ENCODE measurements at places on chromosomes 6 and 20. TPM values are rescaled to one million over a fixed set of nuclear protein-coding genes. Genes with fewer than 3 reads are reported as not detected.
A peak's percentile ranks its signal among the peaks of the same experiment; 100 is the strongest.

TRAPPC3L gene
- total RNA-seq = not detected

GRCh38 chr6:26543953-26544352 is 5.8 kb downstream of the HMGN4 start:
- H3K4me1 ChIP-seq = peaks cover 24% of the 10 kb centered on the region
- H3K36me3 ChIP-seq = peaks cover 29% of the 10 kb centered on the region
- no peaks in the 10 kb centered on the region for H3K27me3 ChIP-seq

C6orf52 gene
- total RNA-seq = not detected

MCHR2 gene
- not detected for total RNA-seq

LPA gene
- total RNA-seq = not detected

C4B gene
- 3.0 TPM for total RNA-seq

ENPP4 gene
- 3.7 TPM for total RNA-seq

DNA sequence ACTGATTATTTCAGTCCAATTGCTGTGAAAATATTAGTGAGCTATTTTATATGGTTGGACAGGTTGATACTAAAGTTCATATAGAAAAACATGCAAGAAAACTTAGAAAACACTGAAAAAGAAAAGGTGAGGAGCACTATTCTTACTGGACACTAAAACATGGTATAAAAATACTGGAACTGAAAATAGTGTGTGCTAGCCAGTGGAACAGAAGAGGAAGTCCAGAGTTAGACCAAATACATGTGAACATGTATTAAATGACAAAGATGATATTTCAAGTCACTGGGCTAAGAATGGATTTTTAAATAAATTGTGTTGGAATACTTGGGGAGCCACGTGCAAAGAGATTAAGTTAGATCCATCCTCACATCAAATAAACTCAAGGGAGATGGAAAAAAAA is 218.5 kb downstream of the TMEM242 start:
- H3K27ac ChIP-seq = no peak overlapping the region
- peaks cover 7% of the 10 kb centered on the region for H3K4me1 ChIP-seq
- DNase-seq = no peak
- H3K4me3 ChIP-seq = no peak overlapping the region
- H3K27me3 ChIP-seq = no peaks in the 10 kb centered on the region
- H3K36me3 ChIP-seq = peaks cover 5% of the 10 kb centered on the region

FUT9 gene
- total RNA-seq = not detected

TBXT gene
- not detected for total RNA-seq

GRCh38 chr6:39835821-39836295 is 43.7 kb downstream of the DAAM2 start:
- H3K4me3 ChIP-seq = no peak overlapping the region
- no peaks in the 10 kb centered on the region for H3K4me1 ChIP-seq
- no peaks in the 10 kb centered on the region for H3K36me3 ChIP-seq
- H3K27ac ChIP-seq = no peak overlapping the region
- DNase-seq = no peak

DNA sequence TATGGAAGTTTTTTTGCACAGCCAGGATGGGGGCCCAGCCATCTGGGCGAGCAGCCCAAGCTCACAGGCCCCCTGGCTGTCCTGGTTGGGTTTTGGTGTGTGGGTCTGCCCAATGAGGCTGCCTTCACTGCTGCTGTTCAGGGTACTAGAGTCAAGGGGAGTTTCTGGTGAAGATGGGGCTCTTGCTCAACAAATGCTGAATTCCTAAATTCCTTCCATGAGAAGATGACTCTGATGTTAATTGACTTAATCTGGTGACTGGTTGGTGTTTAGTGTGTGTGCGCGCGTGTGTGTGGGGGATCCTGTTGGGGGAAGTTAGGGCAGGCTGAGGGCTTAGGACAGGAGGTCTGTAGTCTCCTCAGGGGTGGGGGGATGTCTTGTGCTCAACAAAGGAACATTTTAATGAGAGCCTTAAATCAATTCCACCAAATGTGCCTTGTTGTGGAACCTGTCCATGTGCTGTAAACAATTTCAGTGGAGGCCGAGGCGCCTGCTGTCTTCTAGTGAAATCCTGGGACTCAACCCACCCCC is 1.9 kb downstream of the PTK7 start:
- peaks cover 18% of the 10 kb centered on the region for H3K4me1 ChIP-seq
- no peak overlapping the region for H3K27ac ChIP-seq
- peaks cover under 1% of the 10 kb centered on the region for H3K36me3 ChIP-seq
- H3K27me3 ChIP-seq = peaks cover 24% of the 10 kb centered on the region

MUC22 gene
- total RNA-seq = not detected

KIF25 gene
- total RNA-seq = not detected

DNA sequence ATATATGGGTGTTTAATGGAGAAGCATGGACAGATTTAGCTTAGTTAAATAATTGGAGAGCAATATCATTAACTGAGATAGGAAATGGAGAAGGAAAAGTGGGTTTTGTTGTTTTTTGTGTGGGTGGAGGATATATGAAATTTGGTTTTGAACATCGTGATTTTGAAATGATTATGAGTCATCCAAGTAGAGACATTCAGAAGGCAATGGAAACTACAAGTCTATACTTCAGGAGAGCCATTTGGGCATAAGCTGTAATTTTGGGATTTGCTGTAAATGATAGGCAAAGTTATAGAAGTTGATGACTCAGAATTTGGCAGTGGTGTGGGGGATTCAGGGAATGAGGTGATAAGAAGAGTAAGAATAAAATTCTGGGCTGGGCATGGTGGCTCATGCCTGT is 27.4 kb upstream of the FAM135A start:
- no peak overlapping the region for H3K27ac ChIP-seq
- no peak for DNase-seq
- H3K36me3 ChIP-seq = no peaks in the 10 kb centered on the region

DNA sequence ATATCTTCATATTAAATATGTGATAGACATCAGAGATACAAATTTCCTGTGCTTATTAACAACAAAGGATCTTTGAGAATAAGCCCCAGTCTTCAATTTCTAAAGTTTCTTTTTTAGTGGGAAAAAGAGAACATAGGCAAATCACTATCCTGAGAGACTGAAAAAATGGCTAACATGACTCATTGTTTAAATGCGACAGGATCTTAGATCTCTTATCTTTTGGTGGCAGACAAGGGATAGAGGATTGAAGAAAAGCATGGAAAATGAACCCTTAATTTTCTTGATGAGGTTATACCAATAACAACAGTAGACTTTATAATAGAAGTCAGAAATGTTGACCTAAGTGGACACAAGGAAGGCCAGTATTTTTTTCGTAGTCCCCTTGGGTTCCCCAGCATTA is 178.6 kb upstream of the MAP3K7 start:
- no peak overlapping the region for H3K27ac ChIP-seq
- no peaks in the 10 kb centered on the region for H3K36me3 ChIP-seq
- no peak for DNase-seq
- no peaks in the 10 kb centered on the region for H3K27me3 ChIP-seq

DNA sequence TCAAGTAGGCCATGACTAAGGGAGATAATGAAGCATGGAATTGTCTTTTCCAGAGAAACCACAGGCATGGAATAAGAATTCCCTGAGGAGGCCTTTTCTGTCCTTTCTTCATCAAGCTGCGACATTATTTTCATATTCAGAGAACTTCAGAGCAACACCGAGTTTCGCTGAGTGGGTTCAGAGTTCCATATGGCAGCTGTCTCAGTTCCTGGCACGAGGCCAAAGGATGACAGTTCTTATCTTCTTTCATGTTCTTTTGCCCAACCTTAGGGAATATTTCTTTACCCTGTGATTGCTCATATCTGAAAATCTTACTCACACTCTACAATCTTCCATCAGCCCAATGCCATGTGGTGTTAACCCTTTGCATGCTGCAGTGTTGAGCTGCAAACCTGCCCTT is 135.3 kb upstream of the BMP2 start:
- no peak for DNase-seq
- H3K4me1 ChIP-seq = no peaks in the 10 kb centered on the region
- H3K36me3 ChIP-seq = no peaks in the 10 kb centered on the region
- no peak overlapping the region for H3K27ac ChIP-seq
- no peak overlapping the region for H3K4me3 ChIP-seq

DNA sequence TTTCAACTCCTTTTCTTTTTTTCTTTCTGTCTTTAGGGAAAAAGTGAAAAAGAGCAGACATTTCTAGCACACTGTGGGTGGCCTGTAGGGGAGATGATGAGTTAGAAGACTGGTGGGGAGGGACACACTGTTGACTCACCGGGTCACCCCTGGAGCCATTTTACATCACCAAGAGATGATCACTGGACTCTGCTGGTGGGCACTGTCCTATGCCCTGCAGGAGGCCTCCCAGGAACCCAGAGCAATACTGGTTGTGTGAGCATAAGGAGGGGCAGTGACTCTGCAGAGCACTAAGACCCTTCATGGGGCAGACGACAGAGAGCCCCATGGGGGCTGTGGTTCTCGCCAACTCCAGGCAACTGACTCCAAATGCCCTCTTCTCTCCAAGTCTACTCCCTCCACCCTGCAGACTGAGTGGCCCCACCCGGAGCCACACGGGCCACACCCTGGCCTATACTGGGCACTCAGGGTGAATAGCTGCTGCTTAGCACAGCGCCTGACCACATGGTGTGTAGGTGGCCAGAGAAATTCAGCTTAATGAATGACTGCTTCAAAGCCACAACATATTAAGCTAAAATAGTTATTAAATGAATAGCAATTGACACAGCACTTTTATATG is 177.5 kb downstream of the CDC5L start:
- DNase-seq = no peak
- H3K27me3 ChIP-seq = peaks cover 12% of the 10 kb centered on the region
- H3K36me3 ChIP-seq = no peaks in the 10 kb centered on the region
- H3K4me3 ChIP-seq = no peak overlapping the region
- no peak overlapping the region for H3K27ac ChIP-seq
- peaks cover 12% of the 10 kb centered on the region for H3K4me1 ChIP-seq

- DNase-seq = no peak
- peak overlapping the region; percentile 65 for H3K4me3 ChIP-seq
- H3K4me1 ChIP-seq = peaks cover 15% of the 10 kb centered on the region
- H3K36me3 ChIP-seq = no peaks in the 10 kb centered on the region
- H3K27me3 ChIP-seq = no peaks in the 10 kb centered on the region
These were observed 936 bp upstream of the TMX4 start for GRCh38 chr20:8020314-8021079.

DNA sequence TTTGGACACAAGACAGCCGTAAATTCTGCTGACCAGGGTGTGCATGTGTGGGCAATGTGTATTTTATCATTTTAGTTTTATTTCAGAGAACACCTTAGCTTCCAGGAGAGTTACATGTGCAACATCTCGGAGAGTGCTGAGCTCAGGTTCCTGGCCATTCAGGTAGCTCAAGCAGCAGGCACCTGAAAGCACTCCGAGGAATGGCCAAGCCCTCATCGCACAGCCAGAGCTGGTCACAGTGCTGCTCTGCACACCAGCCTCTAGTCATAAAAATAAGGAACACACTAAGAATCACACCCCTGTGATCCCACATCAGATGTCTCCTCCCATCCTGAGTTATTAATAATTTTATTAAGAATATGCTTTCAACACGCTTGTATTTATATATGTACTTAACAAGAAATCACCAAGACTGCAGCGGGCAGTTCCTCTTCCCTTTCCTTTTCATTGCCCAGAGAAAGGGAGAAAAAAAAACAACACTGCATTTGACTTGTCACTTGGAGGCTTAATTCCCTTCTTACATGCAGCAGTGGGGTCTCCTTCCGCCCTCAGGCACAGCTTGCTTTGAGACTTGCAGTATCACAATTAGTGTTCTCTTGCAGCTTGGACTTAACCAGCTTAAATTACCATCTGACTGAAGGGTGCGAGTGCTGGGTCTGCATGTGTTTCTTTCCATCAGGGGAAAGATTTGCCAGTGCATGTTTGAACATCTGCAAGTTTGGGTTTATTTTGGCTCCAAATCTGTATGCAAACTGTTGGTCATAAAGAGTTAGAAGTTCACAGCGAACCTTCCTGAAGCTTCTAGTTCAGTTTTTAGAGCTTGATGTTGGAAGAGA is 36.0 kb upstream of the IRF4 start:
- H3K36me3 ChIP-seq = no peaks in the 10 kb centered on the region
- no peak for DNase-seq
- no peaks in the 10 kb centered on the region for H3K27me3 ChIP-seq
- H3K27ac ChIP-seq = no peak overlapping the region
- H3K4me1 ChIP-seq = no peaks in the 10 kb centered on the region

DNA sequence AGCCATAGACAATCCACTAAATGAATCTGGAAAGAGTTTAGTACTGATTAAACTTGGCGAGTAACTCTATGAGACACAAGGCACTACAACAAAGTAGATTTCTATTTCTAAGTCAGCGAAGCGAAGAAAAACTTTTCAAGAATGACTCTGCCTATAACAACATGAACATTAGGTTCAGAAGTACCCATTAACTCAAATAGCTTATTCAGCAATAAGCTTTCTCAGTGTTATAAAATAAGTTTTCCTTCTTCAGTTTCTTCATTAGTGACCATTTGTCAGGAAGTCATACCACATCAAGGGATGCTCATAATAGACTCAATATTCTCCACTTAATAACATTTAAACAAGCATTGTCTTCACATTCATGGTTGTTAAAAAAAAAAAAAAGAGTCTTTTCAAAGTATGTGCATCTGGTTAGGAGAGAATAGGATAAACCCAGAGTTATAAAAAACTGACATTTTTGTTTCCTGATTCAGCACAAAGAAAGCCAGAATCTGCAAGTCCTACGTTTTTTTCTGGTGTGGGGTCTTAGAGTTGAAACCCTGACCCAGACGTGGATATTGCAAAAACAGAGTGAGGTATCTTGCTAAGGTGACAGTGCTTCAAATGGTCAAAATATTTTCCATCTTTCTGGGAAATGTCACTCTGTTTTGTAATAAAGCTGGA is 148.2 kb upstream of the PREP start:
- no peak overlapping the region for H3K27ac ChIP-seq
- H3K36me3 ChIP-seq = no peaks in the 10 kb centered on the region
- no peaks in the 10 kb centered on the region for H3K4me1 ChIP-seq
- DNase-seq = no peak
- H3K4me3 ChIP-seq = no peak overlapping the region

- no peaks in the 10 kb centered on the region for H3K27me3 ChIP-seq
- H3K27ac ChIP-seq = peak overlapping the region; percentile 94
- peak; percentile 98 for DNase-seq
- H3K4me3 ChIP-seq = peak overlapping the region; percentile 21
- no peaks in the 10 kb centered on the region for H3K36me3 ChIP-seq
These were observed 43.1 kb upstream of the TNFAIP3 start for GRCh38 chr6:137823826-137824555.

ARFGEF2 gene
- total RNA-seq = 23.4 TPM
